ENCODE measurements at places on chromosomes 11 and 22.

GRCh38 chr11:12274558-12275197 lies 102.7 kb upstream of the PARVA start:
- DNase-seq, result no peak

DNA sequence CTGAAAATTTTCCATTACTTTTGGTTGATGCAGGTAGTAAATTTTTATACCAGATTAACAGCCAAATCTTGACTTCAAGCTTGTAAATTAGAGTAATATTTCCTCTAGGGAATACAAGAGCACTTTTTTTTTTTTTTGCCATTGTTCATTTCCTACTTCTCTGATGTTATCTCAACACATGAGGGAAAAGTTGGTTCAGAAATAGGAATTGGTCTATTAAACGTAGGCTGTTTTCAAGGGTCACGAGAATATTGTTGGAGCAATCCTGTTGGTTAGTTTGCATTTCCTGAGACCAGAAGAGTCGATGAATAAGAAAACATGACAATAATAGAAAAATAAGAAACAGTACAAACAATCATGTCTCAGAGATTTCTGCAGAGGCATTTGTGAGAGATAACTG lies 453.9 kb upstream of the CCDC179 start:
- no peak for DNase-seq

DNA sequence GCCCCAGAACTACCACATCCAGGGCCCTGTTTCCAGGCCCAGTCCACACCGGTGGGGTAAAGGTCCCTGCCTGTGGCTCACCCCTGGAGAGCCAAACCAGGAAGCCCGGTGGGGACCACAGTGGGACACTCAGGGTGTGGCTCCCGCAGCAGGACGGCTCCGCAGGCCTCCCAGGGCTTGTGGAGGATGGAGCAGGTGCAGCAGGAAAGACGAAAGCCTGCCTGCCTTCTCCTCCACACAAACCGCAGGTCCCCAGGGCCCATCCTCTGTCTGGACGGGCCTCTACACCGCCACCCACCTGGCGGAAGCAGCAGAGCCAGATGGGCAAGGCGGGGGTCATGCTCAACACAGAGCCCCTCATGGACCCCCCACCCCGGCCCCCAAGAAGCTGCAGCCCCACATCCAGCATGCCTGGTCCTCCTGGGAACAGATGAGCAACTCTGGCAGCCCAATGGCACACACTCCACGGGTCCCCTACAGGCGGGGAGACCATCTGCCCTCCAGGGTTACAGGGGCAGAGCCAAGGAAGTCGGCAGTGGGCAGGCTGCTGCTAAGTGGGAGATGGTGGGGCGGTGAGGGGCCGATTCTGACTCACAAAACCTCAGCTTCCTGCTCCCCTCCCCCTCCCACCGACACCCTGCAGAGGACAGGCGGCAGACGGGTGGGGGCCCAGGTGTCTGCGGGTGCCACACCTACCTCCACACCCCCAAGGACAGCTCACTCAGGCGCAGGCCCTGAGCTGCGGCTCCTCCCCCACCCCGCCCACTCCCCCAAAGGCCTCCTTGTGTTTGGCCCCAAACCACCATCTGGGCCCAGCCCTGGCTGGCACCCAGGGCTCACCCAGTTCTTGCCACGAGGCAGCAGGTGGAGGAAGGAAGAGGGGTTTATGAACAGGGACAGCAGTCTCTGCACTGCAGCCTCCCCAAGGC lies 5.2 kb downstream of the SBF1 start:
- DNase-seq, result no peak

DNA sequence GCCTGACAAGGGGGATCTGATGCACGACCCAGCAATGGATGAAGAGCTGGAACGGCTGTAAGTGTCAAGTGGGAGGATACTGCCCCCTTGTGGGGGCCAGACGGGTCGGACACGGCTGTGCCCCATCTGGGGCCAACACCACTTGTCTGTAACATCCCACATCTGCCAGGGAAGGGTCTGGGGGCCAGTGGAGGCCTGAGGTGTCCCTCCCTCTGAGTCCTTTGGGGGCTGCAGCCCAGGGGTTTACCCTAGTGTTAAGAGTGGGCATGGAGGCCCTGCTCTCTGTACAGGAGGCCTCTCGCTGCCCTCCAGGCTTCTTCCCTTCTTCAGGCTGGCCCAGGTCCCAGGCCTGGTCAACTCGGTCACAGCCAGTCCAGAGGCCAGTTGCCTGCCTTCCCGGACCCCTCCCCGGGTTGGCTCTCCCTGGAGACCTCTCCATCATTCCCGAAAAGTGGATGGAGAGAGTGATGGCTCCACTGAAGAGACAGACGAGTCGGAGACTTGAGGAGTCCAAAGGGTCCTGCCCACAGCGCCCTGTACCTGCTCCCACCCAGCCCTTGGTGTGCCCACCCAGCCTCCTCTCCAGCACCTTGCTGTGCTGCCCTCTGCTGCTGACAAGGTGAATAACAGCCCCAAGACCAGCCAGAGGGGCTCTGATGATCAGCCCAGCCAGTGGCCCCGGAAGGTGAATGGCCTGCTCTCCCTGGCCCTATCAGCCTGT lies 15.4 kb downstream of the ARFGAP2 start:
- peak; percentile 66 for DNase-seq

DNA sequence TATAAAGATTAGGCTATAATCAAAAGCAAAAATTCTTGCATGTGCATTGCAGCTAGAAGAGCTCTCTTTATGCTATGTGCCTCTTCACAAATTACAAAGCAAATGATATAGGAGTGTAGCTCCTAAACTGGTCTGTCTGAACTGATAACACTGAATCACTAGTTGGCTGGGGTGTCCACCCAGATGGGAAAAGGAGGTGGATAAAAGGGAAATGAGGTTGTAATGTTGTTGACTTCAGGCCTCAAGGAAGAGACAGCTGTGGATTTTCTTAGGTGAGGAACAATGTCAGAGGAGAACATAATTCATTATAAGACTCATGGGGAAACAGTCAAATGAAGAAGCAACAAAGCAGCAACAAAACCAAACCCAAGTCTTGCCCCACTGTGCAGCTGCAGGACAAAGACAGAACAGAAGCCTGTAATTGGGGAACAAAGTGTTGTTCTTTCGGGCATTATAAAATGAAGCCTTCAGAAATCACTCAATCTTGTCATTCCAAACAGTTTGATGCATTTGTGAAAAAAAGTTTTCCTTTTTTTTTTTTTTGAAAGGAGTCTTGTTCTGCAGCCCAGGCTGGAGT lies 130.1 kb upstream of the DDI1 start:
- DNase-seq, result peak; percentile 39

DNA sequence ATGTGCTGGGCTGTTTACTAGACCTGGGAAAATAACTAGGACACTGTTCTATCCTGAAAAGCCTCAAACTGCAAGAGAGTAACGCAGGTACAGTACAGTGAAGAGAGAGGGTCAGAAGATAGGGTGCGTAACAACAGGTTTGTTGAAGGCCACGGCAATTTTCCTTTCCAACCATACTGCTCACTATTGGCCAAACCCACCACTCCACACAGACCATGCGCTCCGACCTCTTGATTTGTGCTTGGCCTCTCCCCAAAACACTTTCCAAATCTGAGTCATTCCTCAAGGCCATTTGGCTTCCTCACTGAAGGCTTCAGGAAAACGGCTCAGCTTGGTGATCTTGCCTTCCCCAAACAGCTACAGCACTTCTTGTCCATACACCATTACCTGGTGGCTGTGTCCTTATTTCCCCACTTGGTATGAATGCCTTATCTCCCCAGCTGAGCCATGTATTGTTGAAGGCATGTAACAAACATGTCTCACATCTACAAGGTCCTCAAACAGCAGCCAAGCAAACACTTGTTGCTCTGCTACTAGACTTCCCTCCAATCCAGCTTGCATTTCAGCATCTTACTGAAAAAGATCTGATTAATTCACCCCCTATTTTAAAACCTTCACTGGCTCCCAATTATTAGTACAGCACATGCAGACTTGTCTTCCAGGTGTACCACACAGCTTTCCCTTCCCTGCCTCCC lies 40.9 kb downstream of the TCF20 start:
- no peak for DNase-seq

DNA sequence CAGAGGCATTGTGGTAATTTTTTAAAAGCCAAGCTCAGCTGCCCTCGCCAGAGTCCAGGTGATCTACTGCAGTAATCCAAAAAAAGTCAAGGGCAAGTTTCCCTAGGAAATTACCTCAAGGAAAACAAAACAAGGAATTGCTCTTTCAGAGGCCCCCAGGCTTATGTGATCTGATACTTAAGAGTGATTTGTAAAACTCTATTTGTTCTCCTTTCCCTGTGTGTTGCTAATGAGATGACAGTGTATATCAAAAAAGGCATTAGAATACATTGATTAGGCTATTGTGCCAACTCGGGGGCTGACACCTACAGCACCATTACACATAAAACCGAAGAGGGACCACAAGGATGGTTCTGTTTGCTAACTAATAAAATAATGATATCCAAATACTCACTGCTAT lies 44.5 kb upstream of the CHRM4 start:
- DNase-seq, result no peak

GRCh38 chr22:49704345-49705215 lies 123.1 kb downstream of the BRD1 start:
- no peak for DNase-seq

DNA sequence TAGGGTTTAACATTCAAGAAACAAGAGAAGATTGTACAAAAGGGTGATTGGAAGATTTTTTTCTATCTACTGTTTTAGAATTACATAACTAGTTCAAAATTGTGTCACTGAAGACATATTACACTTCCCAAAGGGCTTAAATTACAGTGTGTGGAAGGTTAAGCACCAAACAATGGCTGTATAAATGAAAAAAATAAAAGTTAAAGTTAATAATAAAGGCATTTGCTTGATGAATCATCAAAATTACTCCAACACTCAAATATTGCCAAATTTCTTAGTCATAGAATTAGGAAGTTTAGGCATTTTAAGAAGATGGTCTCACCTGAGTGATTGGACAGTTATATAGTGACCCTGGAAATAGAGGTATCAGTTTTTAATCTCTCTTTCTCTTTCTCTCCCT lies 227.6 kb upstream of the CARD18 start:
- no peak for DNase-seq

DNA sequence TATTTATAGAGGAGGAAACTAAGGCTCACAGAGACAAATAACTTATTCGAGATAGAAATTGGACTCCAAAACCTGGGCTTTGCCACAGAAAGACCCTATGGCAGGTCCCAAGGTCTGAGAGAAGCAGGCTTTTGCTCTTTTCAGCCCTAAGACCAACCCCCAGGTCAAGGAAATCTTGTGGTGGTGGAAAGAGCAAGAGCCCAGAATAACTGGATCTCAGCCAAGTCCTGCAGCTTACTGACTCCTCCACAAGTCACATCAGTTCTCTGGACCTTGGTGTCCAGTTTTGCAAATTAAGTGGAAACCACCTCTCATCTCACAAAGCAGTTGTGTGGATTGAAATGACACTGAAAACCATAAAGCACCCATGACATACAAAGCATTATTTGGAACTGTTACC lies 122.2 kb downstream of the C11orf58 start:
- DNase-seq, result no peak

GRCh38 chr11:47067401-47067800 lies 109.3 kb downstream of the ARFGAP2 start:
- no peak for DNase-seq

DNA sequence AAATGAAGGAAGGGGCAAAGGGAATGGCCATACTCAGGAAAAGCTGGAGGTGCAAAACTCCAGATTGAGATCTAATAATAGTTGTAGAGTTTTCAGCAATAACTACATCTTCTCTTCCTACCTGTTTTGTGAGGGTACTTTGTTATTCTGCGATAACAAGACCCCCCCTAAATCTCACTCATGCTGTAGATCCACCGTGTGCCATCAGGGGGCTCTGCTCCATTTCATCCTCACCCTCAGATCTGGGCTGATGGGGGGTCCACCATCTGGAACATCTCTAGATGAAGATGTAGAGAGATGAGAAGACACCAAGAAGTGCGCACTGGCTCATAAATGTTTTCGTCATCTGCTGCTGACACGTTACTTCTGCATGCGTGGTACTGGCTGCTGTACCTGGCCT lies 135.9 kb upstream of the KIRREL3 start:
- DNase-seq, result no peak

- DNase-seq, result no peak
These were observed 1.6 kb downstream of the SPTBN2 start for GRCh38 chr11:66727282-66728037.

DNA sequence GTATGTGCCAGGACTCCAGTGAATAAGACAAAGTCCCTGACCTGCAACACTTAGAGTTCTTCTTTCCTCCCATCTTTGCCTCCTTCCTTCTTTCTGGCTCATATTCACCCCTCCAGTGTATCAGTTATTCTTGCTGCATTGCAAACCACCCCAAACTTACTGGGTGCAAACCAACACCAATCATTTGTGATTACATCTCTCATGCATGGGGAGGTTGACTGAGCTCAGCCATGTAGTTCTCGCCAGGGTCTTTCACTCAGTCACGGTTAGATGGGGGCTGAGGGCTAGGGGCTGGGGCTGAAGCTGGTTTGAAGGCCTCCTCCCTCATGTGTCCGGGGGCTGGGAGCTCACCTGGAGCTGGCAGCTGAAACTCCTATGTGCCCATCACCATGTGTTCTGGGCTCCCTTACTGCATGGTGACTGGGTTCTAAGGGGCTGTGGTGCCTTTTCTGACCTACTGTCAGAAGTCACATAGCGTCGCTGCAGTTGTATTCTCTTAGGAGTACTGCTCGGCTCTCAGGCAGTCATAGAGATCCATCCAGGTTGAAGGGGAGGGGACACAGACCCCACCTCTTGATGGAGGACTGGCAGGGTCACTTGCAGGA lies 35.0 kb upstream of the CACNG2 start:
- no peak for DNase-seq

- DNase-seq, result no peak
These were observed 84.9 kb upstream of the TRIM77 start for GRCh38 chr11:89625171-89625570.

- DNase-seq, result no peak
These were observed 14.9 kb upstream of the TSKU start for GRCh38 chr11:76768088-76768908.

DNA sequence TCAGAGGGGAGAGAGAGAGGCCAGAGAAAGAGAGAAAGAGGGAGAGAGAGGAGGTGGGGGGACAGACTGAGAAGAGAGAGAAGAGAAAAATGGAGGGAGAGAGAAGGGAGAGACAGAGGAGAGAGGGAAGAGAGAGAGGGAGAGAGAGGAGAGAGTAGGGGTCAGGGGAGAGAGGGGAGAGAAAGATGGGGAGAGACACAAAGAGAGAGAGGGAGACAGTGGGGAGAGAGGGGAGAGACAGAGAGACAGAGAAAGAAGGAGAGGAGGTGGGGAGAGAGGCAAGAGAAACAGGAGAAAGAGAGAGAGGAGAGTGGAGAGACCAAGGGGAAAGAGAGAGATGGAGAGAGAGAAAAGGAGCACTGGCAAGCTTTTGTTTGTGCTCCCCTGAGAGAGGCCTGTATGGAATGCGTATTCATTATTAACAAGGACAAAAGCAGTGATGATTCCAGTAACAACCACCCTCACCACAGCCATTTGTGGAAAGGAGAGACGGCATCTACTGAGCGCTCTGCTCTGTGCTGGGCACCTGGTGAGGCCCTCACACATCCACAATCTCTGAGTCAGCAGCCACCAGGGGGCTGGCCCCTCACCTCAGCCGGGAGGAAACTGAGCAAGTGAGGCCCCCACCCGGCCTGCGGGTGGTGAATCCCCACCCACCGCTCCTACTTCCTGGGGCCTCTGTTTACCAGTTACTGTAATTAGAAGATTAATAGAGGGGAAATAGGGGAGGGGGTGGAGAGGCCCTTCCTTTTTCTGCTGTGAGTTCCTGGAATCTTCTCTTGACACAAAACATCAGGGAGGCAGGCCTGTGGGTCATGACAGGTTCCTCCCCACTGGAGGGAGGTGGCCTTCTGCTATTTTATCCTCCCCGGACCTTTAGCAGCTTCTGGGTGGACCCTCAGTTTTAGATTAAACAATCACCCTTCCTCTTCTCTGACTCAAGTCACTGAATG lies 14.6 kb upstream of the MIAT start:
- DNase-seq, result no peak

GRCh38 chr11:19912958-19913892 lies 200.6 kb downstream of the NAV2 start:
- no peak for DNase-seq
